NK-92 treated with Interleukin-12 subunit alpha and Interleukin-12 subunit beta, amount 100 ng/mL, for 24 hours (cell line): ENCODE measurements at places on chromosomes 12 and 14.

DNA sequence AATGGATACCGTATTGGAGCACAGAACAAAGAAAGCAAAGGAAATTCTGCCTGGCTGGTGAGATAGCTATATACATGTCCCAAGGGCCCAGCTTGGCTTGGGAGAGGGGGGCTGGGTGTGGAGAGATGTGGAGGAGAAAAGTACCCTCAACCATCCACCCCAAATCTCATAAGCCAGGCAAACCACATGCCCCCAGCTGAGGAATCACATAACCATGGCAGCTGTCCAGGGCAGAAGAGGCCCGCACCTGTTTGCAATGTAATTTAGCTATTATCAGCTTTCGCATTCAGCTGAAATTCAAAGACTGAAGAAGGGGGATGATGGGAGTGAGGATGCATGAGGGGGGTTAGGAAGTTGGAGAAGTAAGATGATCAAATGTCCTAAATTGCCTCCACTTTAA is 196.1 kb downstream of the TBX5 start:
- no peak for DNase-seq

DNA sequence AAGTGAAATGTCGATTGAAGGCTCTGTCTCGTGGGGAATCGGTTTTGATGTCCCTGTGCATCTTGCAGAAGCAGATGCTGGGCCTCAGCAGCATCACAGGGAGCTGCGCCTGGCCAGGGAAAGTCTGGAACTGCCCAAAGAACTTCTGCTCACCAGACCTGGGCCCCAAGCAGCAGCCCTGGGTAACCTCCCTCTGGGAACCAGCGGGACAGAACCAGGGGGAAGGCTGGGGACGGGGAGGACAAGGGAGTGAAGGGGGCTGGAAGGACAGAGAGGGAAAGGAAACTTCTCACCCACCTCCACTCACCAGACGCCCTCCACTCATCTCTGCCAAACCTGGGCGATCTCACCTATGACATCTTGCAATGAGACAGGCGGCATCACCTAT is 26.8 kb upstream of the C14orf180 start:
- no peak for DNase-seq

- DNase-seq: no peak
Measured at GRCh38 chr12:39502726-39503125, 59.8 kb upstream of the KIF21A start.

DNA sequence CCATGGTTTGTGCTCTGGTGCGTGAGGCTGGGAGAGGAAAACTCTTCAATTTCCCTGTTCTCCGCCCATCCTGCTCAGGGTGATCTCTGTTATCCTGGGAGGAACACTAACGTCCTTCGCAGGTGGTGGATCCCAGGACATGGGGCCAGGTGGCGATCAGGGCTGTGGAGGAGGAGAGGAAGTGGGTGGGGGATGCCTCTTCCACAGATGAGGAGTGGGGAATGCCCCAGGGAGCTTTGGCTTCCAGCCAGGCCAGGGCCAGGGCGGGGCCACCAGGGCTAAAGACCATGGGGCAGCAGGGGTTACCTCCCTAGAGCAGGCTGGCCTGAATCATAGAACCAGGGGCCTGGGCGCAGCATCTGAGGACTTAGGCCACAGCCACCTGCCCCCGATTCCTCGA is 3.3 kb upstream of the KRT75 start:
- DNase-seq: no peak

DNA sequence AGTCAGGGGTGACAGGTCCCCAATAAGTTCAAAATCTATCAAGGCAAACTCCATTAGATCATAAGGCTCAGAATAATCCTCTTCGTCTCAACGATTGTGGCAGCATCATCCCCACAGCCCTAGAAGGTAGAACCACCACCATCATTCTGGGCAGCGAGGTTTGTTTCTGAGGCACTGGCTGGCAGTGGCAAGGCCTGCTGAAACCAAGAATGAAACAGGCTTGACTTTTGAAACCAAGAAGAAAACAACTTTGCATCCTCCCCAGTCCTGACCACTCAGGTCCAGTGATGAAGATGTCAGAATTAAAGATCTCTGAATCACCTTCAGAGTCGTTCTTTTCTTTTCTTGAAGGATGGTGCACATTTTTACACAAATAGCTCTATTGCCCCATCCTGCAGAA is 152.6 kb upstream of the SYT1 start:
- DNase-seq: no peak

DNA sequence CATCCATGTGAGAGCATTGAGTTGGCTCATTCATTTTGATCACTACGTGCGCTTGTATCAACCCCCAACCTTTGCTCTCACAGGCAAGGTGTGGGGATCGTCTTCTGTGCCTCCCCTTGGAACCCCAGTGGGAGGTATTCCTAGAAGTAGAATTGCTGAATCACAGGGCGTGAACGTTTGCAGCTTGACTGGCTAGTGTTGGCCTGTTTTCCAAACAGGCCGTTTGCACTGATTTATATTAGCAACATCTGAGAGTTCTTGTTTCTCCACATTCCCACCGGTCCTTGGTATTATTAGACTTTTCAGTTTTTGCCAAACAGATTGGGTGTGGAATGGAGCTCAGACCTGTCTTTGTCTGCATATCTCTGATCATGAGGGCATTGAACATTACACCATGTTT is 288.6 kb upstream of the PWP1 start:
- no peak for DNase-seq

GRCh38 chr14:30993071-30993470 is 32.4 kb upstream of the AP4S1 start:
- DNase-seq: no peak

GRCh38 chr12:57055824-57056223 is 5.9 kb upstream of the MYO1A start:
- no peak for DNase-seq

DNA sequence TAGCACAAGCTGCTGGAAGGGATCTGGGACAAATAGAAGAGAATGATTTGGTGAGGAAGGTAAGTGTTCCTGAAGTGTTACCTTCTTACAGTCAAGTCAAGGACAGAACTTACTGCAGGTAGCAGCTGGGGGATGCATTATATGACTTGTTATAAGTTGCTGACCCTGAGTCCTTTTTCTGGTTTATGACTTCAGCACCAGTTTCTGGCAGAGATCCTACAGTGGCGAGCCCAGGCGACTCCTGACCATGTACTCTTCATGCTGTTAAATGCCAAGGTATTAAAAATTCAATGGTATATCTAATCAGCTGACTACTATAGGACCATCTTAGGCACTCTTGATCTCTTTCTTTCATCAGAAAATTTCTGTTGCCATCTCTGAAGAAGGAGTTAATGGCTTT is 45.1 kb upstream of the ATF1 start:
- no peak for DNase-seq

DNA sequence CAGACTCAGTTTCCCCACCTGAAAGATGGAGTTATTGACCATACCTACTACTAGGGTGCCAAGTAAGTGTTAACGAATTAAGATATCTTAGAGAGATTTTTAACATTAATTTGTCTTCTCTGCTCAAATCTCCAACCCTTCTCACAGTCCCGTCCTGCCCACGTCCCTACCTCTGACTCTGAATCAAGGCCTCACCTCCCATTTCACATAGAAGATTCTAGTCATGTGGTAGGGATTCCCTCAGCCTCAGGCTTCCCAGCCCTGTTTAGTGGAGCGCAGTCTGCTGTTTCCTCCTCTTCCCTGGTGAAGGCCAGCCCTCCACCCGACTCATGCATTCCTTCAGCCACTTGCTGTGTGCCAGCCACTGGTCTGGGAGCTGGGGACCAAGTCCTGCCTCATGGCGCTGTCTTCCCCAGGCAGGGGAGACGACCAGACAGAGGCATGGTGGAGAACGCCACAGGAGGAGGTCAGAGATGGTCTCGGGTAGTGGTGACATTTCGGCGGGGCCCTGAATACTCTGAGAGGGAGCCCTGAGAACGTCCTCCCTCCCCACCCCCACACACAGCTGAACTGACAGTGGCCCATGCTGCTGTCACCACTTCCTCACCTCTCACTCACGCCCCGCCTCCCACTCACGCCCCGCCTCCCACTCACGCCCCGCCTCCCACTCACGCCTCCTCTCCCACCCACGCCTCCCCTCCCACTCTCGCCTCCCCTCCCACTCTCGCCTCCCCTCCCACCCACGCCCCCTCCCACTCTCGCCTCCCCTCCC is 38.8 kb downstream of the TMEM63C start:
- no peak for DNase-seq

DNA sequence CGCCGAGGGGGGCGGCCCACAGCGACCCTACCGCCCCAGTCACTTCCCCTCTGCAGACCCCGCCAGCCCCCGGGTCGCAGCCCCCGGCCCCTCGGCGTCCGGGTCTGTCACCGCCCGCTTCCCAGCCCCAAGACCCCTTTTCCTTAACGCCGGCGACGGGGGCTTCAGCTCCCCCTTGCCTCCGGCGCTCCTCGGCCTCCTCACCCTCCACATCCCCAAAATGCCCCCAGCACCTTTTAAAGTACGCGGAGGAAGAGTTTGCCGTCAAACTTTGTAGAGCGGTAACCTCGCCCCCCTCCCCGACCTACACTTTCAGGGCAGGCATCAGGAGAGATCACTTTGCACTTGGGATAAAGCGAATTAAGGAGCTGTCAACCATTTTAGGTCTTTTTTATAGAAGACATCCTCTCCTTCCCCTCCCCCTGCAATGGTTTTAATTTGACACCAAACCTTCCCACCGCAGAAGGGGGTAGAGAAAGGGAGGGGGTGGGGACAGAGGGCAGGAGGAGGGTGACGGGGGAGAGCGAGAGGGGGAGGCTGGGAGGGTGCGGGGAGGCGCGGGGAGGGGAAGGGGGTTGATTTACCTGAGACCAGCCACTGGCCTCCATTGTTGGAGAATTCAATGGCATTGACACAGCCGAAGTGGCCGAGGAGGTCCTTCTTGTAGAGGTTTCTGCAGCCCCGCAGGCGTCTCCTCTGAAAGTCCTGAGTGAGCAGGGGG is 578 bp downstream of the DCAF5 start:
- peak; percentile 53 for DNase-seq

DNA sequence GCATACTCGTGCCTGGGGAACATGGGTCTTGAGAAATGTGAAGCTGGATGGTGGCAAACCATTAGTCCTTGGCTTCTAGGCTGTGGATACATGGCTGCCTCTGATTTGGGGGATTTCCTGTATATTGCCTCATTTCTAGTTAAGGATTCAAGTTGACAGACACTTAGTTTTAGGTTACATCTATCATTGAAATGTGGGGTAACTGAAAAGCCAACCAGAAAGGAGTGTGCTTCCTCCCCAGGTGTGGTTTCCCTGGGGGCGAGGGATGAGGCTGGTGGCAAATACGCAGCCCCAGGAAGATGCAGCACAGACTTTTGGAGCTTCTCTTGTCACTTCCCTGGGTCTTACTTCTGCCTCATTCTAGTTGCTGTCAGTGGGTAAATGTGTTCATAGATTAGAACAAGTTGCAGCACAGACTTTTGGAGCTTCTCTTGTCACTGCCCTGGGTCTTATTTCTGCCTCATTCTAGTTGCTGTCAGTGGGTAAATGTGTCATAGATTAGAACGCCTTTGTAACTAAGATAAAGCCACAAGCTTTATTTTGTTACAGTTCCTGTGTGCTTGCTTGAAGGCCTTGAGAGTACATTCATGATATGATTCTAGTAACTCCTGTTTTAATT is 85.1 kb downstream of the BORCS5 start:
- DNase-seq: peak; percentile 22

GRCh38 chr12:113116875-113117274 is 18.7 kb downstream of the RASAL1 start:
- no peak for DNase-seq

DNA sequence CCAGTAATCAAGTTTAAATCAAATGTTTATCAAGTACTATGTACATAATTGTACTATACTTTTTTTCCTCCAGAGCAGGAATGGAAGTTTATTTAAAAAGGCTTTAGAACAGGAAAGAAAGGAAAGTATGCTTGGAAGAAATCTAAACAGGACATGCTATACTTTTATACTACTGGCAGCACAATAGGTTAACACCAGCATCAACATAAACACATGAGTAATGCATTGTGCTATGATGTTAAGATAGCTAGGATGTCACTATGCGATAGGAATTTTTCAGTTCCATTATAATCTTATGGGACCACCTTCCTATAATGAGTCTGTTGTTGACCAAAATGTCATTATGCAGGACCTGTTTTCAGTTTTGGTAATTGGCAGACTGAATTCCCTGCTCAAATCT is 41.5 kb upstream of the ANKS1B start:
- no peak for DNase-seq

GRCh38 chr14:42192738-42193653 is 586.3 kb downstream of the LRFN5 start:
- no peak for DNase-seq

DNA sequence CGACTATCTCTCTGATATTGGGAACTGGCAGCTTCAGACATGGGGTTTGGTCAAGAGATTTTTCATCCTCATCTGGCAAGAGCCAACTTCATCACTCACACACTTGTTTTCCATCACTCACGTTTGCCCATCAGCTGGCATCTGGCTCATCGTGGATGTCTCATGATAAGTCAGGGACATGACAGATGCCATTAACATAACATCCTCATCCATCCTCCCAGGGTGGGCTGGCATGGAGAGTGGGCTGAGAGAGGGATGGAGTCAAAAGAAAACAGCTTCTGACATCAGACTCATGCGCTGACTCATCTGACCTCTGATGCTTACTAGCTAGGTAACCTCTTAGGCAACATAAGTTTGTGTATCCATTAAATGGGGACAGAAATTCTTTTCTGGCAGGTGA is 1.8 kb upstream of the VSX2 start:
- no peak for DNase-seq
